ENCODE measurements at places on chromosomes 3 and 15. TPM values are rescaled to one million over a fixed set of nuclear protein-coding genes. Genes with fewer than 3 reads are reported as not detected.

The CLDN16 gene
- polyA plus RNA-seq: 1.8 TPM

GRCh38 chr3:154642145-154642544 is 212.2 kb upstream of the GPR149 start:
- no peak for DNase-seq

- DNase-seq: no peak
These were observed 803 bp upstream of the B3GNT5 start for GRCh38 chr3:183252118-183252782.

The GABRG3 gene
- polyA plus RNA-seq: 2.0 TPM

DNA sequence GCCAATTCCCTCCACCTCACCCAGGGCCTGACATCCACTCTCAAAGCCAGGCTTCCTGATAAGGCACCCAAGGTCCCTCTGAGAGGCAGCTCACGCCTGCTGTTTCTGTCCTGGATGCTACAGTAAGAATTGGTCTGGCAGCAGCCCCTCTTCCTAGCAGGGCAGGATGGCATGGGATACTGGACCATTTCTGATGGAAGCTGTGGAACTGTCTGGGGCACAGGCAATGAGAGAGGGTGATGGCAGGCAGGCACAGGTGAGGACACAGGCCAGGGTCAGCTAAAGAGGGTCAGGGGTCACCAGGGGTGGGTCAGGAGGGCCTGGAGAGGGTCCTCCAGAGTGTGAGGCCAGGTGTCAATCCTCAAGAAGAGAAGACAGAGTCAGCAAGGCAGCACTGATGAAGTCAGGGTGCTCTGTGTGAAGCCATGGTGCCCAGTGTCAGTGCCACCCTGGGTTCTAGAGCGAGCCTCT is 41.9 kb upstream of the SLC41A3 start:
- no peak for DNase-seq

DNA sequence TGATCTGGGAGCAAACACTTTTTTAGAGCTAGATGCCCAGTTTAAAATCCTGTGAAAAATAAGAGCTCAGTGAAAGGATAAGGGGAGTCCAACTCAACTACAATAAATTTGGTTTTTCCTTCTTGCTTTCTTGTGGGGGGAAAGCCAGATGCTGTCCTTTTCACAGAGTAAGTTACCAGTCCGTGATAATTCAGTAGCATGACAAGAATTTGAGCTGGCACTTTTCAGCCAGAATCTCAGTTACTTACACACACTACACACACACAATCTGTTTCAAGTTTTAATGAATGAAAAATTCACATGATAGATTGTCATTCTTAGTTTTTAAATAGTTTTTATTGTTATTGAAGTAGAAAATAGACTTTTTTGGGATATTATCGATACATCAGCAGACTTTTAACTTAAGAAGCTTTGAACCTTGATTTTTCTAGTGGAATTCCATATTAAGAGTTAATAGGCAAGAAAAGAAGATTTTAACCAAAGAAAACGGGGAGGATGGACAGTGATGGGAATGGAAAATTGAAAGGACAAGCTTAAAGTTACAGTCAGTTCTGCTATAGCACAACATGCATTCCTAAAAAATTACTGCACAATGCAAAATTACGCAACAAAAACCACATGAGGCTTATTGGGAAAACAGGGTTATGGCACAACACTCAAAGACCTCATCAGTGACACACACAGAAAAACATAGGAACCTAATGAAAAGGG is 47.0 kb downstream of the PSMD6 start:
- no peak for DNase-seq

The DENND4A gene
- polyA plus RNA-seq: 17.5 TPM

The SEMA3F gene
- 73.4 TPM for polyA plus RNA-seq

DNA sequence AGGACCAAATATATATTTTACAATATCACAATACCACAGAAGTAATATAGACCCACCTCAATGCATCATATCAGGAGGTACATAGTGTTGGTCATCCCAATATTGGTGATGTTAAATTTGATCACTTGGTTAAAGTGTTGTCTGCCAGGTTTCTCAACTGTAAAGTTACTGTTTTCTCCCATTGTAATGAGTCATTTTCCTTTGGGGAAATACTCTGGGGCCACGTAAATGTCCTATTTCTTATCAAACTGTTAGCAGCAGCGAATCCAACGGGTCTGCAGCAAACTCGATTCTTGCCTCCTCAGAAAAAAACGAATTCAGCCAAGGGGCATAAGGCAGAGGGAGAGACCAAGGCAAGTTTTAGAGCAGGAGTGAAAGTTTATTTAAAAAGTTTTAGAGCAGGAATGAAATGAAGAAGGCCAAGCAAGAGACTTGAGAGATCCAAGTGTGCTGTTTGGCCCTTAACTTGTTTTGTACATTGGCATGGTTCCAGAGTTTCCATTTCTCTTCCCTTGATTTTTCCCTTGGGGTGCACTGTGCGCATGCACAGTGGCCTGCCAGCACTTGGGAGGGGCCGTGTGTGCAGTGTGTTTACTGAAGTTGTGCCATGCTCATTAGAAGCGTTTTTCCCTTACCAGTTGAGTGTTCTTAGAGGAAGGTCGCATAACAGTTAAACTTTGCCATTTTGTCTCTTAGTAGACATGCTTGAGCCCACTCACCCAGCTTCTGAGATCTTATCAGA is 512.5 kb downstream of the AGBL1 start:
- DNase-seq: no peak

DNA sequence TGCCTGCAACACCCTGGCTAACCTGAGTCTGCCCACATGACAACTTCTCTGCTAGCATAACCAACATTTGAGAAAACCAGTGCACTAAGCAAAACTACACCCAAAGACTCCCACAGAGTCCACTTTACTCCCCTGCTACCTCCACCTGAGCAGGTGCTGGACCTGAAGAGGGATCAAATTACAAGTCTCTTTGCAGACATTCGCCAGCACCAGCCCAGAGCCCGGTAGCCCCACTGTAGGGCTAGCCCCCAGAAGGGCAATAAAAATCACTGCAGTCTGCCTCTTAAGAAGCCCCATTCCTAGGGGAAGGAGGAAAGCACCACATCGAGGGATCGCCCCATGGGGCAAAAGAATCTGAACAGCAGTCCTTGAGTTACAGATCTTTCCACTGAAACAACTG is 472.2 kb downstream of the GRM7 start:
- no peak for DNase-seq

DNA sequence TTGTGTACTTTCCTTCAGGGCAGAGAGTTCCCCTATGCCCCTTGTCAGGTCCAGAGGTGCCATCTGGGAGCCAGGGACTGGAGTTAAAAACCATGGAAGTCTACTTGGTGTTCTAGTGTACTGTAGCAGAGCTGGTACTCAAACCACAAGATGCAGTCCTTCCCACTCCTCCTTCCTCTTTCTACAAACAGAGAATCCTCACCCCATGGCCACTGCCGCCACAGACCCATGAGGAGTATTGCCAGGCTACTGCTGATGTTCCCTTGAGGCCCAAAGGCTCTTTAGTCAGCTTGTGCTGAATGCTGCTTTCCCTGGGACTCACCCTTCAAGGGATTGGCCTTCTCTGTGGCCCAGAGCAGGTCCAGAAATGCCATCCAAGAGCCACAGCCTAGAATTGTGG is 229.2 kb upstream of the ZPLD1 start:
- no peak for DNase-seq

- DNase-seq: no peak
These were observed 9.4 kb upstream of the PARP6 start for GRCh38 chr15:72281713-72282112.

The DUOX2 gene
- polyA plus RNA-seq: 0.11 TPM

- no peak for DNase-seq
These were observed 533.1 kb downstream of the OTOL1 start for GRCh38 chr3:162029736-162030135.

DNA sequence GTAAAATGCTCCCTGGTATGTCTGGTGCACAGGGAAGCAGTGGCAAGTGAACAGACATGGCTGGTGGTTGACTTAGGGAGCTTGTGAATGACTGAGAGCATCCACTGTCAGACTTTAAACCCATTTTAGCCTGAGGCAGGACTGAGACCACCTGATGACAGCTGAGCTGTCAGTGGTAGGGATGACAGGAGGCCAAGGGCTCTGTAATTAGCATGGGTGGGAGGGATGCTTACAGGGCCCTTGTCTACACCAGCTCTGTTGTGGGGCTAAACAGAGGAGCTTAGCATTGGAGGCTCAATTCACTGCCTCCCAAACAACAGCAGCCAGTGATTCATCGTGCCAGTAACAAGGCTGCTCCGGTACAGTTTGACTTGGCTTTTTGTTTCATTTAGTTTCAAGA is 169.4 kb downstream of the CHST2 start:
- DNase-seq: no peak

All from left renal pelvis (tissue), 4 donors.